ENCODE measurements at places on chromosomes 12 and 14.

DNA sequence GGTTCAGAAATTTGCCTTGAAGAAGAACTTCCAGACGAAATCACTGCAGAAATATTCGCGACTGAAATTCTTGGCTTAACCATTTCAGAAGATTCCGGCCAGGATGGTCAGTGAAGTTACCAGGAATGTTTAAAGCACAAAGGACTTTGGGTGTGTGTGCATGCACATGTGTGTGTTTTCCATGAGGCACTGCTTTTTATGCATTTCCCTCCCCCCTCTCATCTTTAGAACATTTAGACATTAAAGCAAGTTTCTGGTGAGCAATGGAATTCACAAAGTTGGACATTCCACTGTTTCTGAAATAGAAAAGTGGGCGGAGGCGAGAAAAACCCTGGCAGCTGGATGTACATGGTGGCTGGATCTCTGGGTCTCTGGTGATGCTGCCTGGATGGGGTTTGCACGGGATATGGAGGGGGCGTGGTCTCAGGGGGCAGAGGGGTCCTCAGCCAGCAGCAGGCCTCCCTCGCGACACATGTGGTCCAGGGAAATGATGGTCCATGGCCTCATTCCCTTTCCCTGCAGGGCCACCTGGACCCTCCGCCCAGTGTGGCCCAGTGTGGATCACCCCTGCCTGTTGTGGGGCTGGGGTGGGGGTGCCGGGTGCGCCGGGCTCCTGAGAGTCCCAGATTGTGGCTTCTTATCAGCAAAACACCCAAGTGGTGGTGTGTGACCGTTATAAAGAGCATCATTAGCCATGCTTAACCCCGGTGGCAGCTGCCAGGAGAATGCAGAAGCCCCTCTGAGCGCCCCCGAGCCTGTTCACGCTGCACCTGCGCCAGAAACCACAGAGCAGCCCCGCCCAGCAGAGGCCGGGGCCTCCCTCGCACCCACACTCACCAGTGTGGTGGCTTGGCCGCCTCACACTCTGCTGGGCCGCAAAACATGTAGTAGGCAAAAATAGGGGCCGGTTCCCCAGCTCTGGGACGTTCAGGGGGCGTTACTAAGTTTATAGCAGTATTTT is 17.8 kb upstream of the BCL7A start:
- no peak for DNase-seq

DNA sequence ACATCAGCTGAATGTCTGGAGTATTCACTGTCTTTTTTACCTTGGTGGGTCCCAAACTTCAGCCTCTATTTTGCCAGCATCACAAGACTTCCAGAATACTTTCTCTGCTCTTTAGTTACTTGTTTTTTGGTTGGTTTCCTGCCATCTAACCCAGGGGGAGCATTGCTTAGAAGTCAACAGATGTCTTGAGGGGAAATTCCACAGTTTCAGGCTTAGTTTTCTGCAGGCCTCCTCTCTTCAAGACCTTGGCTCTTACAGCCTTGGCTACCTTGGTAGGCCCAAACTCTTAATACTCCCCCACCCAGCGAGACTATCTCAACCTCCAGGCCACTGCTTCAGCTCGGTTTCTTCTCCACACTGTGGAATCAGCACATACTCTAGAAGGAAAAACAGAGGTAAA is 41.7 kb downstream of the NEDD1 start:
- no peak for DNase-seq

DNA sequence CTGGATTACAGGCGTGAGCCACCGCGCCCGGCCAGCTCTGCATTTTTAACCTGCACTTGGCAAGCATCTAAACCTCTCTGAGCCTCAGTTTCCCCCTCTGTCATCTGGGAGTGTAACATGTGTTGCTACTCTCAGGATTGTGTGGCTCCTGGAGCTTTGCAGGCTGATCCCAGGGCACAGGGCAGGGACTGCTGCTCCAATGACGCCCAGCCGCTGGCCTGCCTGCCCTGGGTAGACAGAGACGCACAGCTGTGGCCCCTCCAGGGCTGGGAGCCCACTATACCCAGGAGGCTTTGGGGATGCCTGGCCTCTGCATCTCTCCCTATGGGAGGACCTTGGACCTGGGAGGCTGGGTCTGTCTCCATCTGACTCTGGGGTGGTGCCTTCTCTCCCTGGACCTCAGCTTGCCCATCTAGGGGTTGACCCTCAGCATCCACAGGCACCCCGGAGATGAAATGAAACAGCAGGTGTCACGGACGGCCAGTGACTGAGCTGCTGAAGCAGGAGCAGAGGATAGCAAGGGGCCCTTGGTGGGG is 13.7 kb downstream of the ARL6IP4 start:
- DNase-seq = no peak

GRCh38 chr12:22627371-22627770 is 2.4 kb downstream of the ETNK1 start:
- DNase-seq = no peak

DNA sequence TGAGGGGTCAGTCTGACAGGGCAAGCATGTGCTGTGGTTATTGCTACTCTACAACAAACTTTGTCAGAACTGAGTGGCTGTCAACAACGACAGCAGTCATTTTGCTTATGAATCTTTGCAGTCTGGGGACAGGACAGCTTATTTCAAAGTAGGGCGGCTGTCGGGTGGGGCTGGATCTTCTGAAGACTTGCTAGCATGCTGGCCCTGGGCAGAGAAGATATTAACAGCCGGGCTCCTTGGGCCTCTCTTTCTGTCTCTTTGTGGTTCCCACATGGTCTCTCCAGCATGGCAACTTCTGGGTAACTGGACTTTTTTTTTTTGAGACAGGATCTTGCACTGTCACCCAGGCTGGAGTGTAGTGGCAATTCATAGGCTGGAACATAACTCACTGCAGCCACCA is 33.9 kb upstream of the ALDH2 start:
- no peak for DNase-seq

DNA sequence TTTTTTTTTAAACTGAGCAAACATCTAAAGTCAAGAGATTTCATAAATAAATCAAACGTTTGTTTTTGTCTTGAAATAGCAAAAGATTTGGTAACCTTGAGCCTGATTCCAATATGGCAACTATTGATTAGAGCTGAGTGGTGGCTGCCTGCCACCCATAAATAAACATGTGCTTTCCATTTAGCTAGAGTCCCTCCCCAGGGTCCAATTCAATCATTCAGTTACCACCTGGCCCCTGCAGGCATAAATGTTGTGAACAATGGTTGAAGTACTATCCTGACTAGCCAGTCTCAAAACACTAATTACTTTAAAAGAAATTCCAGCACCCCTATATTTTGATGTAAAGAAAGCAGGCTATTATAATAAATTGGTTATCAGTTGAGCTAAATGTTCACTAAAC is 129.7 kb upstream of the GRIP1 start:
- DNase-seq = no peak

DNA sequence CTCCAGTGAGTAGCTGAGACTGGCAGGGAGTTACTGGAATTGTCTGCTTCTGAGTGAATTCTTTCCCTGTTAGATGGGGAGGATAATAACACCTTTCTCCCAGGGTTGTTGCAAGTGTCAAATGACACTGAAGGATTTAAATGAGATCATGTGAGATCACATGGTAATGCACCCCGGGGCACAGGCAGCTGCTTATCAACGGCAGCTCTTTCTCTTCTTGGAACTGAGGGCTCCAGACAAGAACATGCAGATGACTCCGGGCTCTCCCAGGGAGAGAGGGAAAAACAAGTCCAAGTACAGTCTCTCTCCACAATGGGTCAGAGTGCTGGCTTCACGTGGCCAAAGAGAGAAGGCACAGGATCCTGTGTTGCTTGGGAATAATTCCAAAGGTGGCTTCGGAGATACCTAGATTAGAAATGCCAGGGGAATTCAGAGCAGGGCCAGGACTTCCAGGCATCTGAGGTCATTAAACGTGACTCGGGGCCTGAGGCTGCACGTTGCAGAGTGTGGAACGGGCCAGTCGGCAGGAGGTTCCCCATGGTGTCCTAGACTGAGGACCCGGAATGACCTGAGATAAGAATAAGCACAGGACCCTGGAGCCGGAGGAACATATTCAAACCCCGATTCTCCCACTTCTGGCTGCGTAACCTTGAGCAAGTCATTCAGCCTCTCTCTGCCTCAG is 109.2 kb downstream of the PRMT8 start:
- DNase-seq = no peak

GRCh38 chr12:52675301-52675701 is 4.9 kb downstream of the KRT1 start:
- no peak for DNase-seq

- DNase-seq = no peak
These were observed 190.9 kb downstream of the ETV6 start for GRCh38 chr12:11840366-11840765.

GRCh38 chr14:95046711-95047681 is 110.3 kb downstream of the DICER1 start:
- DNase-seq = no peak

DNA sequence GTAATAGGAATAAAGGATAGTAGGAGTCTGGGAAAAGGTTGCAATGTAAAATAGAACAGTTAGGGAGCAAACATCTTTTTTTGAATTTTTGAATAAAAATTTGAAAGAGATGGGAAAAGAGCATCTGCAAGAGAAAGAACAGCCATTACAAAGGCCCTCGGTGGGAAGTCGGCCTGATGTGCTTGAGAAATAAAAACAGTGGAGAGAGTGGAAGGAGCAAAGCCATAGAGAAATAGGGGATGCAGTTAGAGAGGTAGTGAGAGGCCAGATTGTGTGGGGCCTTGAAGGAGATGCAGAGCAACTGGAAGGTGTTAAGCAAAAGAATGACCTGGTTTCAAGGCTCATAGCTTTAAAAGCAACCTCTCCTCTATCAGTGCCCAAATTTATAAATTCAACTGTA is 409.8 kb downstream of the RERGL start:
- no peak for DNase-seq

Measured in CD4-positive, alpha-beta T cell treated with Interleukin-2 at 100 ng/mL for 4 hours (primary cell).